Mucosa of gallbladder (tissue), 1 donor: ENCODE measurements at places on chromosomes 5 and 9.

GRCh38 chr5:143052967-143053682 is 282.9 kb downstream of the ARHGAP26 start:
- DNase-seq = no peak

- peak; percentile 88 for DNase-seq
Observed at GRCh38 chr9:137070201-137070905, at the start of gene SAPCD2. SAPCD2 (minus strand) TSS chr9:137070557; CDS start chr9:137070460, 97 bp downstream.

- no peak for DNase-seq
Observed at GRCh38 chr9:5743109-5743508, 89.8 kb downstream of the ERMP1 start.

DNA sequence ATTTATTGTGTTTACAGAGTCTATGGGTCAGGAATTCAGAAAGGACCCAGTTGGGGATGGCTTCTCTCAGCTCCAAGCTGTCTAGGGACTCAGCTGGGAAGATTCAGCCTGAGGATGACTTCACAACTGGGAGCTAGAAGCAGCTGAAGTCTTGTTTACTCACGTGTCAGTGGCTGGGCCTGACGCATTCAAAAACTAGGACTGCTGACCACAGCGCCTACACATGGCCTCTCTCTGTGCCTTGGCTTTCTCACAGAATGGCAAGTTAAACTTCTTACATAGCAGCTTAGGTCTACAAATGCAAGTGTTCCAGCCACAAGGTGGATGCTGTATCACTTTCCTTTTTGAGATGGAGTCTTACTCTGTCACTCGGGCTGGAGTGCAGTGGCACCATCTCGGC is 16.3 kb upstream of the PPP2CA start:
- peak; percentile 40 for DNase-seq

- DNase-seq = no peak
Observed at GRCh38 chr5:107864793-107865192, 194.1 kb upstream of the EFNA5 start.

GRCh38 chr5:60668686-60669304 is 31.2 kb downstream of the DEPDC1B start:
- DNase-seq = no peak
